Germinal center (tissue), 1 donor: ENCODE measurements at places on chromosomes 7 and 10.
A peak's percentile ranks its signal among the peaks of the same experiment; 100 is the strongest.

DNA sequence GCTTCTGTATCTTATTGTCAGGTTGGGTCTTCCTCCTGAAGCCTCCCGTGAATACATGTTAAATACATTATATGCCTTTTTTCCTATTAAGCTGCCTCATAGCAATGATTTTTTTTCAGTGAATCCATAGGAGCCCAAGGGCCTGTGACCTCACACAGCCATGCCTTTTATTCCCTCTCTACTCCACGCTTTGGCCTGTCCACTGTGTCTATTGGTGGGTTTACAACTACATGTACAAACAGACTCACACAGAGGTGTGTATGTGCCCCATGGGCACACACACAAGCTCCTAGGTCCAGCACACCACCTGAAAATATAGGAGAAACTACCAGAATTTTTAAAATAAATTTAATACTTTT lies 560.4 kb downstream of the IPMK start:
- DNase-seq: no peak

- DNase-seq: no peak
Observed at GRCh38 chr10:49356944-49357343, 38.9 kb downstream of the DRGX start.

GRCh38 chr7:51025668-51026067 lies 243.0 kb upstream of the GRB10 start:
- no peak for DNase-seq

- DNase-seq: no peak
Observed at GRCh38 chr10:74167443-74167842, 16.4 kb downstream of the ADK start.

DNA sequence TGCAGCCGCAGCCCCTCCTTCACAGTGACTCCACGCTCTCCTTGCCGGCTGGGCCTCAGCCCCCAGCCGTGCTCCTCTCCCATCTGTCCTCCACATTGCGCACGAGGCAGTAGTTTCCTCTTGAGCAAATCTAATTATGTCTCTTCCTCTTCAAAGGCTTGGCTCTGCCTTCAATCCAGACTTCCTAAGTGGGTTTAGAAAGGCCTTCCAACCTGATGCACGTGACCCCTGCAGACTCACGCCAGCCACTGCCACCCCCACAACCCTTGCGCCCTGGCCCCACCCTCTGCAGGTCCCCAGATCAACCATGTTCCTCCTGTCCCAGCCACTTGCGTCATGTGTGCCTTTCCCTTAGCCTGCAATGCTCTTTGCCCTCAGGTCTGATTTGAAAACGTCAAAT lies 75.0 kb upstream of the ADAM12 start:
- no peak for DNase-seq

- DNase-seq: no peak
Observed at GRCh38 chr10:31617757-31618156, 298.7 kb downstream of the ZEB1 start.

DNA sequence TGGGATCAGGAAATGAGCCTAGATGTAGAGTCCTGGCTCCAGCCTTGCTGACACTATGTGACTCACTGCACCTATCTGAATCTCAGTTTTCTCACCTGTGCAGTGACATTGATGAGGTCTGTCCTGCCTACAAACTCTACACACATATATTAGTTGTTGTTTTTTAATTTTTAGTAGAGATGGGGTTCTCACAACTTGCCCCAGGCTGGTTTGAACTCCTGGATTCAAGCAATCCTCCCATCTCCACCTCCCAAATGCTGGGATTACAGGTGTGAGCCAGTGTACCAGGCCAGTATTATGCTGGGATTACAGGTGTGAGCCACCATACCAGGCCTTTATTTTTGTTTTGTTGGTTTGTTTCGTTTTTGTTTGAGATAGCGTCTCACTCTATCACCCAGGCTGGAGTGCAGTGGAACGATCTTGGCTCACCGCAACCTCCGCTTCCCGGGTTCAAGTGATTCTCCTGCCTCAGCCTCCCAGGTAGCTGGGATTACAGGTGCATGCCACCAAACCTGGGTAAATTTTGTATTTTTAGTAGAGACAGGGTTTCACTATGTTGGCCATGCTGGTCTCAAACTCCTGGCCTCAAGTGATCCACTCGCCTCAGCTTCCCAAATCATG lies 11.8 kb upstream of the DDIT4 start:
- DNase-seq: no peak

- DNase-seq: no peak
Observed at GRCh38 chr10:110834629-110835301, 37.0 kb upstream of the PDCD4 start.

DNA sequence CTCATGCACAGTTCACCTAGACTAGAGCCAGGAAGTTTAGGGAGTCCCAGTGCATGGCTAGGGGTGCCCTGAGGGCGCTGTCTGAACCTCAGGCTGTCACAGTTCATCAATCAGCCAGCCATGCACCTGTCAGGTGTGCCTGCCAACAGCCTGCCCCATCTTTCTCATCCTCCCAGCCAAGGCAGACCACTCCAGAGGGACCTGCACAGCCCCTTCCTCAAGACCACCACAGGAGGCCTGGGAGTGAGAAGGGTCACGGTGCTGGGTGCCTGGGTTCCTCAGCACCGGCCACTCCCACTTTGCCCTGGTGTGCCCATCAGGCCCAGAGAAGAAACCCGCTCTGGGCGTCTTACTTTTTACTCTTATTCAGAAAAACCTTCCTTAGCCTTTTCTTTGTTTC lies 8.4 kb downstream of the ATP6V1F start:
- DNase-seq: peak; percentile 47

- DNase-seq: no peak
Observed at GRCh38 chr7:1696671-1697498, 26.8 kb downstream of the ELFN1 start.

GRCh38 chr10:107692072-107692471 lies 527.6 kb upstream of the SORCS1 start:
- DNase-seq: no peak

- DNase-seq: peak; percentile 48
Observed at GRCh38 chr10:68301790-68302502, 29.9 kb upstream of the HNRNPH3 start.

DNA sequence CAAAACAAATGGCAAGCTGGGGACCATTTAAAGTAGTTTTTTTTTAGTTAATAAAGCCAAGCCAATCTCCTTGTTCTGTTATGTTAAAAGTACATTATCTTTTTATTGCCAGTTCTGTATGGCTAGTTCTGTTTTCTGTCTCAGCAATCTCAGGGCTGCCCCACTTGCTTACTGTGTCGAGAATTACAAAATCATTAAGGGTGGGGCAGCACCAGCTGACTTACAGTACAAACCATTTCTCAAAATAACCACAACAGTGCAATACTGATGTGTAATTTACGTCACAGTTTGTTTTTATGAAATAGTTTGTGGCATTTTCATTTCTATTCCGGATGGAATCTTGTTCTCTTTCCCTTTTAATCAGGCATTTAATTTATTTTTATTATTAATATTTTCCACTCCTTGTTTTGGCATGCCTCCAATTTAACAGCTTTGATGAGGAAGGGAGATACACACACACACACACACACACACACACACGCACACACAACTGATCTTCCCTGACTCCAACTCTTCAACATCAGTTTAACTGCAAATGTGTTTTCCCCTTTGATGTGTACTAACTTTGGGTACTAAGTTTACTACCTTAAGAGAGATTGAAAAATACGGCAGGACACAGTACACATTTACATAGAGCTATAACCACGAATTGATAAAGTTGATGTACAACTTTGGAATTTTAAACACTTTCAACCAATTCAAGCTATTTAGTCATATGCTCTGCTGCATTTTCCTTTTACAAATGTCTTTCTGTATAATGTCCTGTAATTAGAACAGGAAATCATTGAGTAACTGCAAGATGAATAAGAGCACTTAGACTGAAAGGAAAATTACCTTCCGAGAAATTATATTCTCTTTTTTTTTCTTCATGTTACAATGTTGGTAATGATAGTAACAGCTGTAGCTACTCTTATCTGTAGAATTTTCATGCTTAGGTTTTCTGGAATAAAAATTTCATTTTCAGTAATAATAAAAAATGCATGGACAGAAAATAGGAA lies 91.5 kb downstream of the ARID5B start:
- peak; percentile 48 for DNase-seq

GRCh38 chr10:47123716-47124288 lies 176.2 kb upstream of the GDF10 start:
- no peak for DNase-seq

DNA sequence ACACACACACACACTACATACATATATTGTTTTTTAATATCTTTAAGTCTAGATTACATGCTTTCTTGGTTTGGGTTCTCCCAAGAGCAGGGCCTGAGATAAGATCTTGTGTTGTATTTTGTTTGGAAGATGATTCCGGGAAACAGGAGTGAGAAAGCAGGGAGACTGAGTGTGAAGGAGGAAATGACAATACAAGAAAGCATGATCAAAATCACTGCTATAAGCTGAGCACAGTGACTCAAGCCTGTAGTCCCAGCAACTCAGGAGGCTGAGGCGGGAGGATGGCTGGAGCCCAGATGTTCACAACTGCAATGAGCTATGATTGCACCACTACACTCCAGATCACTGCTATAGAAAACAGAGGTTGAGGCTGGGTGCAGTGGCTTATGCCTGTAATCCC lies 267.6 kb downstream of the SKIDA1 start:
- no peak for DNase-seq

GRCh38 chr7:2066251-2066919 lies 166.4 kb downstream of the MAD1L1 start:
- DNase-seq: peak; percentile 68

DNA sequence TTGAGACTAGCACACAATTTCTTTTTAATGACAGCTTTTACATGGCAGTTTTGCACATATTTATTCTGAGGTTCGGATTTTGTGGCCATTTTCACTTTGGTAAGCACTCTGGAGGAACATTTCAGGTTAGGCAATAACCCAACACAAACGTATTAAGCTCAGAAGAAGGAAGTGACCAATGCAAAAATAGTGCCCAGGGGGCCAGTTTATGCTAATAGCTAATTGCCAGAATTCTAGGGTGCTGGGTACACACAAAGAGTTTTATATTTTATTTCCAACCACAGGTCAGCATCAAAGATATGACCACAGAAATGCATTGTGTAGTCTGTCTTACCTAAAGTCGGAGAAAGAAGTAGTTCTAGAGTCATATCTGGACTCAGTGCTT lies 8.4 kb upstream of the AGR2 start:
- no peak for DNase-seq

- no peak for DNase-seq
Observed at GRCh38 chr10:31678575-31679516, 249.8 kb downstream of the ARHGAP12 start.

DNA sequence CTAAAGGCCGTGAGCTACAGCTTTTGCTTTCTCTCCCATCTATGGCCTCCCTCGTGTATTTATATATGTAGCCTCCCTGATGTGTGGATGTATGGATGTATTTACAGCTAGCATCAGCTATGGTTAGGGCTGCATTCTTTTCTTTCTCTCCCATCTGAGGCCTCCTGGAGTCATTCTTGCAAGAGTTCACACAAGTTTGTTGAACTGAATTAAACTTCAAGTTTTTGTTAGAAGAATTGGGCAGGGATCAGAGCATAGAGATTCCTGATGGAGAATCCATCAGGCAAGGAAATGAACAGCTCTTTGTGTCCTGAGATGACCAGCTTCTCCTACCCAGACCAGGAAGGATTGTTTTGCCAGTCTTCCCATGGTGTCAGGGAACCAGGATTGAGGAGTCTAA lies 60.3 kb downstream of the AHCYL2 start:
- DNase-seq: no peak

DNA sequence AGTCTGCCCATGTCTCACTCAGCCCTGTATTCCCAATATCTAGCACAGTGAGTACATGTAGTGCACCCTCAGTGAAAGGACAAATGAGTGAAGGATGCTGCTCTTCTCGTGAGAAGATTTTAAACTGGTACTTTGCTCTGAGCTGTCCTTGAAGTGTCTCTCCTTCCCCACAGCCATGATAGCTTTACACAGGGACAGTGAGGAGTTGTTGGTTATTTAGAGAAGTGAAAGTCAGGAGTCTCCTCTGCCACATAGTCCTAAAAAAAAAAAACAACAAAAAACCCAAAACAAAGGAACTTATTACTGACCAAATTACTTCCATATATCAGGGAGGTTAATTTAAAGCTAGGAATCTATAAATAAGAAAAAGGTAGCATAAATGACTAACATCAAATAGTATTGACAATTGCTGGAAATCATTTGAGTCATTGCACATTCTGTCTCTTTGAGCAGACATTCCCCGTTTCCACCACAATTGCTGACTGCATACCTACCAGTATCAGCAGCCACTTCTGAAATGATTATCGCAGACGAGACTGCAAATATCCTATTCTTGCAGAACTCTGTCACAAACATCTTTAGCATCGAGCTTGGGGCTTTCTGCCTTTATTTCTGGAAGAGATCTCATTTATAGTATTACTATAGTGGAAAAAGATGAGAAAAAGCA lies 202.1 kb downstream of the PTEN start:
- DNase-seq: no peak

DNA sequence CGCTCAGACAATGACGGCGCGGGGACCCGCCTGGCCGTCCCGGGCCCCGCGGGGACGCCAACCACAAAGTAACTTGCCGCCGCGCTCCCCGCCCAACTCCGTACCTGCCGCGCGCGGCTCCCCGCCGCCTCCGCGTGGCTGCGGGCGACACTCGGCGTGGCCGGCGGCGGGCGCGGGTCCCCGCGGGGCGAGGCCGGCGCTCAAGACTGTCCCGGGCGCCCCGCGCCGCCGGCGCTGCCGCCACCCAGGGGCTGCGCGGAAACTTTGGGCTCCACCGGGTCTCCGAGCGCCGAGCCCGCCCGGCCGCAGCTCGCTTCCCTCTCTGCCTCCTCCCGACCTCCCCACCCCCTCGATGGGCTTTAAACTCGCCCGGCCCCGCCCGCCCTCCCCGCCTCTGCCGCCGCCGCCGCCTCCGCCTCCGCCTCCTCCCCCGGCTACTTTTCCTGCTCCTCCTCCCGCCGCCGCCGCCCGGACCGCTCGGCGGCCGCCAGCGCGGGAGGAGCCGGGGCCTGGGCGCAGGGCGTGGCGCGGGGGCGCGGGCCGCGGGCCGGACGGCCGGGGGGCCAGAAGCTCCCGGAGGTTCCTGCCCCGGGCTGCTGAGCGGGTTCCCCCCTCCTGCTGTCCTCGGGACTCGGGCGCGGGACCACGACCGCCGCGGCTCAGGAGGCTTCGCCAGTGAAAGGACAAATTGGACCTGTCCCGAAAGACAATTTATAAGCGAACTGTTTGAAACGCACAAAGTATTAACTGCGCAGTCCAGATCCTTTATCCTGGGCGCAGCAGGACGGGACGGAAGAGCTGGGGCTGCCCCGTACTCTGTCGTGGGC lies 10.6 kb upstream of the GRB10 start:
- peak; percentile 32 for DNase-seq

DNA sequence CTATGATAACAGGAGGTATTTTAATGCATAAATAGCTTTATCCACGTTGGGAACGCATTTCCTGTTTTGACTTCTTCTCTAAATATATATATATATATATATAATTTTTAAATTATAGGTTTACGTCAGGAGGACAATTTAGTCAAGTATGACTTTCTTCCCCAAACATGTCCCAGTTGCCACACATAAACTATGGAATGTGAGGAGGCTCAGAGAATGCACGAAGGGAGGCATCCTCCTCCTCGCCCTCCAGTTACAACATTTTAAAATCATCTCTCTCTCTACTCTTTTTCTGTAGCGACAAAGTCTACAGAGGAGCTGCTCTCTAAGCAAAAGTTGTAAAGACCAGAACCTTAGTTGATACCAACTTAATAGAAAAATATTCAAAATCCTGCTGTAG lies 106.9 kb upstream of the LYZL1 start:
- no peak for DNase-seq

GRCh38 chr10:114773197-114773532 lies 48.4 kb upstream of the FHIP2A start:
- DNase-seq: no peak
